ENCODE measurements at places on chromosomes 2 and 18. TPM values are rescaled to one million over a fixed set of nuclear protein-coding genes. Genes with fewer than 3 reads are reported as not detected.

DNA sequence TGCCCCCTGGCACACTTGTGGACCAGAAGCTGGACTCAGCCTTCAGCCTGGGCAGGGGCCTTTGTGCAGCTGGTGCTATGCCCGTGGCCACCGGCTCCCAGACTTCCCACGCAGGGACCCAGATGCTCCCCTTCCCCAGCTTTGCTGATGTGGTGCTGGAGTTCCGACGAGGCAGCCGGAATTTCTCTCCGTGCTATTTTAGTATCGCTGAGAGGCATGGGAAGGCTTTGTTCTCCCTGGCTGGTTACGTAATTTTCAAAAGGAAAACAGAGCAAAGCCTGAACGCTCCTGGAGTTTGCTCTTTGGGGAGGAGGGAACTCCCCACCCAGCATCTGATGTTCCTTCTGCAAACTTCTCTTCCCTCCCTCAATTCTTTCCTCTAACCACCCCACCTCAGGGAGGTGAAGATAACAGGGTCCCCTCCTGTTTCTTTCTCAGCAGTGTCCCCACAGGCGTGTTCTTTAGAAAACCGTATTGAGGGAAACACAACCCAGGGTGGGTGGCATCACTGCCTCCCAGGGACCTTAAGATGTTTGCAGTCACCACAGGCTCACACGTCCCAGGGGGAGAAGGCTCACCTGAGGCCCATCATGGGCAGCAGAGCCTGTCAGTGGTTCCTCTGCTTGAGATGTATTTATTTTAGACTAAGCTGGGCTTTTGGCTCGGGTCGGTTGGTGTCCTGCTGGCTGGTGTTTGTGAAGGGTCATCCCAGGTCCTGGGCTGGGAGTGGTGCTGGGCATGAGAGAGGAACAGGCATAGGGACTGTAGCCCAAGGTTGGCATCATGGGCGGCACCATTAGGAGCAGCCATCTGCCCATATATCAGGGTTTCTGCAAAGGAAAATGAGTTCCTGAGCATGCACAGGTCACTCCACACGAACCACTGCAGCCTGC, 95.0 kb downstream of the MAPK4 start:
- DNase-seq = no peak

DNA sequence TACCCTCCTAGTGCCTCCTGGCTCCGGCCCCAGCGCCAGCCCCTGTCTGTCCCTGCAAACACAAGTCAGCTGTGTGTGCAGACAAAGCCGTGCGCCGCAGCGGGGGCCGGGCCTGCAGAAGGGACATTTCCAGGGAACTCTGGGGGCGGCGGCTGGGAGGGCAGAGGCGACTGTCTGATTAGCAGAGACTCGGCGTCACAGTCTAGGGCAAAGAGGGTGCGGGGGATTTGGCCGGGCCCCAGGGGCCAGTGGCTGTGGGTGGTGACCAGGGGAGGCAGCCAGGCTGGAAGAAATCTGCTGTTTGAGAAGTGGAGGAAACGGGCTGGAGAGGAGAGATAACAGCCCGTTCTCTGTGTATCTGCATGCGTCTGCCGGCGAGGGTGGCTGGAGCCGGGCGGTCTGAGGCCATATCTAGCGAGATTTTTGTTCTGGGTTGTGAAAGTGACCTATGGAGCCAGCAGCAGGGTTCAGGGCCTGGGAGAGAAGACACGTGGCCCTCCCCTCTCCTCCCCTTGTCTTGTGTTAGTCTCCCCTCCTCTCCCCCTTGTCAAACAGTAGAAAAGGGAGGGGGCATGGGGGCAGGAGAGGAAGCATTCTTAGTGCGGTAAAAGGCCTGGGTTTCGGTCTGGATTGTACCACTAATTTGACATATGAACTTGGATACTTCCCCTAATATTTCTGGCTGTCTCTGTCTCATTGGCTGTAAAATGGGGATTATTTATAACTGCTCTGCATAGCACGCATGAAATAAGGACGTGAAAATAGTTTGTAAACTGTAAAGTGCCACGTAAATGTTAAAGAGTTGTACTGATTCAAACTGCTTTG, 169.4 kb downstream of the SMAD7 start:
- DNase-seq = peak; percentile 98

The ANTXR1 gene
- total RNA-seq = 39.9 TPM

The PSMA8 gene
- total RNA-seq = not detected

DNA sequence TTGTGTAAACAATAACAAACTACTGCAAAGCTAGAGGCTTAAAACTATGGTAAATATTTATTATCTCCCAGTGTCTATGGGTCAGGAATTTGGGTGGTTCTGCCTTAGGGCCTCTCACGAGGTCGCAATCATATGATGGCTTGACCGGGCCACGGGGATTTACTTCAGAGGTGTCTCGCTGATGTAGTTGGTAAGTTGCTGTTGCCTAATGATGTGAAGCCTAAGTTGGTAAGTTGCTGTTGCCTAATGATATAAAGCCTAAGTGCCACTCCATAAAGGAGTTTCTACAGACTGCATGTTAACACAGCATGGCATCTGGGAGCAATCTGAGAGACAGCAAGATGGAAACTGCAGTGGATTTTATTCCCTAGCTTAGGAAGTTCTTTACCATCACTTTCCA, 35.8 kb downstream of the FMNL2 start:
- no peak for DNase-seq

The PLCL1 gene
- total RNA-seq = 19.1 TPM

GRCh38 chr2:47272031-47272864, 117.1 kb upstream of the STPG4 start:
- DNase-seq = peak; percentile 79

The ITPRIPL1 gene
- total RNA-seq = 1.4 TPM

- DNase-seq = no peak
Measured at GRCh38 chr2:207141386-207141785, 24.4 kb downstream of the KLF7 start.

GRCh38 chr2:156340804-156341451, 8.4 kb upstream of the NR4A2 start:
- no peak for DNase-seq

DNA sequence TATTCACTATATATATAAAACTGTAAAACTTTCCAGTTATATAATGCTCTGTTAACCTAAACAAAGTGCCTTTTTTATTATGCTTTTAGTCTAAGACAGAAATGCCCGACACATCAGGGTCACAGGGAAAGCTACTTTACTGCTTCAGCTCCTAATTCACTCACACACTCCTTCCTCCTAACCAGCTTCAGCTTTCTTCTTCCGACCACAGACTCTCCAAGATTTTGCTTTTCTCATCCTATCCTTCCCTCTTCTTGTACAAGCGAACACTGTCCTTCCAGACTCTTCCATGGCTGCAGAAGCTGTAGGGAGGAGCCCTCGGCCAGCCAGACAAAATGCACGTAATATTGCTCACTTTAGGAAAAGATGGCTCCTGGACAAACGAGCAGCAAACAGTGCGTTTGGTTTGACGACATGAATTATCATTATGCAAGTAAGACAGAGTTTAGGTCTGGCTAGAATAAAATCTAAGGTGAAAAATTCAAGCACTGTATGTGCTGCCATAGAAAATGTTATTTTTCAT, 47.5 kb upstream of the HNRNPA3 start:
- DNase-seq = peak; percentile 42

The DOCK10 gene
- 5.0 TPM for total RNA-seq

The FEV gene
- not detected for total RNA-seq

The FBXO36 gene
- total RNA-seq = 1.6 TPM

- no peak for DNase-seq
Measured at GRCh38 chr2:96258166-96259022, 7.4 kb downstream of the TMEM127 start.

DNA sequence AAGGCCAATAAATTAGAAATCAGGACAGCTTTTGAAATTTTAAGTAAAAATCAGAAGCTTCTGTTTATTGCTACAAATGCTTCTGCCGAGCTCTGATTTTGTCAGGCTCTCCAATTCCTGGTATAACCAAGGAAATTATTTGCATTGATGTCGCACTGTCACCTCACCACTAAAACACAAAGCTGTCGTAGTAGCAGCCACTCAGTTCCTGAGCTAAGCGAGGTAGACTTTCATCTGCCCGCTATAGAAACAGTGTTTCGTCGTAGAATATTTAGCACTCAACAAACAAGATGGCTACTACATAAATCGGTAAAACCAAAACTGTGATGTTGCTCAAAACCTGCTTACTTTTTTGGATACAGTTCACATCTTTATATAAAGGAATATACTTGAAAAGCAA, 141.3 kb upstream of the FOSL2 start:
- no peak for DNase-seq

GRCh38 chr2:234754126-234754525, 197.7 kb upstream of the SH3BP4 start:
- no peak for DNase-seq

- DNase-seq = peak; percentile 35
Measured at GRCh38 chr2:144430722-144431391, 89.1 kb downstream of the ZEB2 start.

- no peak for DNase-seq
Measured at GRCh38 chr2:233022561-233022960, 9.5 kb upstream of the NGEF start.

DNA sequence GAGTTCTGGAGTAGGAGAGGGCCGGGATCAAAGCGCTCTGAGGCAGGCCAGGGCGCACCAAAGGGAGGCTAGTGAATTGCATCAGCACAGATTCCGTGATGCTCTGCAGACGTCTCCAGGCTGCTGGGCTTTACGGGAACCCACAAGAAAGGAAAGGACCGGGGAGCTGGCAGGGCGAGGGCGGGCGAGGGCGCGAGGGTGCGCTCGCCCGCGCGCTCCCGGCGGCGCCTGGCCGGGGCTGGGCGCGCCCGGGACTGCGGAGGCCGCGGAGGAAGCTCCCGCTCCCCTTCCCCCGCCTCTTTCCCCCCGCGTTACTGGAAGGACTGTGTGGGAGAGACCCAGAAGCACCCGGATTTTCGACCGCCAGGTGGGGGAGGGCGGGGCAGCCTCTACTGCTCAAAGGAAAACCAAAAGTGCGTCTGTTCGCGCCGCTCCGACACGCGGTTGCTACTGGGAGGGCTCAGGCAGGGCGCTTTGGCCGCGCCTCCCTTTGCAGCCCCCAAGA, 2.4 kb upstream of the FOSL2 start:
- DNase-seq = peak; percentile 95

GRCh38 chr2:75168186-75168585, 31.1 kb downstream of the TACR1 start:
- no peak for DNase-seq

DNA sequence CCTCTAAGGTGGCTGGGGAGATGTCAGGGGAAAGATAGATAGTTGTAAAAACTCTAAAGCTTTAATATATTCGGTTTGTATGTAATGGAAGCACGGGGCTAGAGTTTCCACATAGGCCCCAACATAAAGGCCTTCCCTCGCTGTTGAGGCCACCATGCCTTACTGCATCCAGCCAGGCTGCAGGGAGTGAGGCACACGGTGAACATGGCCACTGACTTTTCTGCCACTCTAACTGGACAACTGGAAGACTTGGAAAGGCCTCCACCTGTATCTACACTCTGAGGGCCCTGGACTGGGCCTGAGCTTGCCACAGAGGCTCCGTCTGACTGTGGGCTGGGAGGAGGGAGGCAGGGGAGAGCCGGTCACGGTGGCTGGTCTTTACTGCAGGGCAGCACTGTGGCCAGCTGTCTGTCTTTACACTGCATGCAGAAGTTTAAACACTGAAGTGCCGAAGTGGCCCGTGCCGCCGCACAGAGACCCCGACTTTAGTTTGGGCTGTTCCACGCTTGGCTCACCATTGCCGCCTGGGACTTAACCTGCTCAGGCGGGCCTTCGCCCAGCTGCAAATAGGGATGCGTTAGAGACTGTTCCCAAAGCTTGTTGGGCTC, 66.7 kb downstream of the EMILIN2 start:
- no peak for DNase-seq

The REG3G gene
- not detected for total RNA-seq

DNA sequence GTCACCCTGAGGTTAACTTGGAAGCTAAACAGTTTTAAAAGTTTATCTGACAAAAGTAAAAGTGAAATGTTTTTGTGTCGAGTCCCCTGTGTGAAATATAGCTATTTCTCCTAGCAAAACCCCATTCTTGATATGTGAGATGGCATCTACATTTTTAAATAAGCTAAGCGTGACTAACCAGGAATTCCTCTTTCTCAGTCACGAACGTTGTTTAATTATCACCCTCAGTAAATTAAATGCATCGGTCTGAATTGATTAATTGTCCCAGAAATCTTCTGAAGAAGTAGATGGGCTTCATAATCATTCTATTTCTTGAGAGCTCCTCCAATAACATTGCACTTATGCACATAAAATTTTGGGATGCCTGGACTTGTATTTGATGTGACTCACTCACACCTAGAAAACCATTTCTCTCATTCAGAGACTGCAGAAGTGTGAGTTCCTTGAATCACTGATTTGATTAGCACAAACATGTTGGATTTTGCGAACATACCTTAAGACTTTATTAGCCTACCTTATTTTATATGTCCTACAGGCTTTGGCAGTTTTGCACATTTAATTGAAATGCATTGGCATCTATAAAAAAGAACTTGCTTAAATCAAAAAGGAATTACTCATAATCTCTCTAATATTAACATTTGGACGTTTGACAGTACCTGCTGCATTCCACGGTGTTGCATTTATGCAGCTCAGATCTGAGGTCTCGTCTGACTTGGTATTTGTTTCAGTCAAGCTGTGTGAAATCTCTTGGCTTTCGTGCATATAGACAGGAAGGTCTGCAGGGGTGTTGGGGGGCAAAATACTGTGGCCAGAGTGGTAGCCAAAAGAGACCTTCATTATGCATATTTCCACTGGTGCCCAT, 475.2 kb downstream of the EPHA4 start:
- no peak for DNase-seq
